Suppressor macrophage (primary cell): ENCODE measurements at places on chromosomes 3 and 15.

DNA sequence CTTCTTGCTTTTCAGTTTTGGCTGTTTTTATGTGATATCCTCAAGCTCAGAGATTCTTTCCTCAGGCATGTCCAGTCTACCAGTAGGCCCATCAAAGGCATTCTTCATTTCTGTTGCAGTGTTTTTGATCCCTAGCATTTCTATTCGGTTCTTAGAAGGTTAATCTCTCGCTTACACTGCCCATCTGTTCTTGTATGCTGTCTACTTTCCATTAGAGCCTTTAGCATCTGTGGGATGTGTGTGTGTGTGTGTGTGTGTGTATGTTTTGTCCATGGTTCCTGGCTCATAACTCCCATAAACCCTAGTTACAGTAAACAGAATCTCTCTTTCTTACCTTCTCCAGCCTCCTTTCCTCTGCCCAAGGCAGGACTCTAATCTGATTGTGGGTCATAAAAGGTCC lies 5.1 kb upstream of the SLC22A13 start:
- no peak for DNase-seq

DNA sequence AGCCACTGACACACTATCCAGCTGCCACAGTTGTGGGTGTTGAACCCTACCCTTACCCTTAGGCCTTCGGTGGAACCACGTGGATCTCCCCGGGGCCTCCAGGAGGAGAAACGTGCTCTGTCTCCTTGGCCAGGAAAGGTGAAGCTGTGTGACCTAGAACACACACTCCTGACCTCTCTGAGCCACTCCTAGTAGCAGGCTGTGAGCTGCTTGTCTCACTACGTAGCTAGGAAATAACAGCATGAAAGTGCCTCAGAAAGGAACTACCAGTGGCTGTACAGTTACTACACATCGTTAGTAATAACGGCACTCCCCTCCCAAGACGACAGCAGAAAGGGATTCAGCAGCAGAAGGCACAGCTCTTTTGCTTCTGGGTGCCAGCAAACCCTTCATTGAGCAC lies 36.2 kb upstream of the SLC6A6 start:
- DNase-seq: no peak

- no peak for DNase-seq
These were observed 188.1 kb downstream of the BBX start for GRCh38 chr3:107710851-107711250.

DNA sequence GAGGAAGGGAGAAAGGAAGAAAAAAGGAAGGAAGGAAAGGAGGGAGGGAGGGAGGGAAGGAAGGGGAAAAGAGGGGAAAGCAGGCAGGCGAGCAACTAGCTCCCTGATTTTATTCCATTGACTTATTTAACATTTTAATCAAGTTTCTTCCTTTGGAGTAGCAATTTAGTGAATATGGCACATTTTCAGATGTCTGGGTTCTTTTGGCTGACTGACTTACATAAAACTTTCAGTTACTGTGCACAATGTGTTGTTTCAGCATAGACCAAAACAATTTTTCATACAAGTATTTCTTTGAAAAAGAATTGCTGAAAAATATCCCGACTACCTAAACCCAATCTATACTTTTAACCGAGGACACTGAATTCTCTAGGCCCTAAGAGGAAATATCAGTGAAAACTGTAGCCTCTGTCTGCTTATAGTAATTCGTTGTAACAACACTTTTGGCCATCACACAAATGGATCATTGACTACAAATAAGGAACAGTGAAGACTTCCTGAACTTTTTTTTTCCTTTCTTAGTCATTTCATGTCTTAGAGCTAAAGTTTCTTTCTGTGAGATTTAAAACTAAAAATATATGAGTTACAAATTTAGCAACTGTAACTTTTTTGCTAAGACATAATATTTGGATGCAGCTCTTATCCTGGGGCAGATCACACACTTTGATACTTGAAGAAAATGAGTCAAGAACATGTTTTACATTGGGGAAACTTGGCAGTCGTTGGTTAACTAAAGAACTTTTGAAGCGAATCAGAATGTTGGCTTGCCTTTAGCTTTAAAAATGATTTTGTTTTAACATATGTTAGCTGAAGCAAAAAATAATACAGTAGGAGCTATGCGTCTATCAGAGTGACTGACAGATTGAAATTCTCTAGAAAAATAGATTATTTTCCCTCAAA lies 79.6 kb downstream of the SOX2 start:
- DNase-seq: no peak

- DNase-seq: no peak
These were observed 30.1 kb upstream of the SPTSSB start for GRCh38 chr3:161401389-161401788.

DNA sequence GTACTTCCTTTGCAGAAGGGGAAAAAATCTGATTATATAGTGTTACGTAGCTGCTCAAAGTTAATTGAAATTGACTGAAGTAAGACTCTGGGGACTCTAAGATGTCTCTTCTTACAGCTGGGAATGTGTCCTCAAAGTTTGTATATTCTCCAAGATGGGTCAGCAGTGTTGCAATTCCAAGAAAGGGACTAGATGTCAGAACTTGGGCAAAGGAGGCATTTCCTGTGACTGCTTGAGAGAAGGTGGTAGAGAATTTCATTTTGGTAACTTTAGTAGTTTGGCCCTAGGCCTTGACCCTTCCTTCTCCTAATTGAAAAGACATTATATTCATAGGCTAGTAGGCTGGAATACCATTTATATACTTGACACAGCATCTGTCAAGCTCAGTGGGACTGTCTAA lies 33.9 kb downstream of the PTPRG start:
- no peak for DNase-seq

- no peak for DNase-seq
These were observed 88.4 kb upstream of the RAP2B start for GRCh38 chr3:153073636-153074035.

- DNase-seq: peak; percentile 80
These were observed 4.2 kb downstream of the FURIN start for GRCh38 chr15:90872486-90873184.

GRCh38 chr3:31022716-31023115 lies 128.3 kb upstream of the GADL1 start:
- no peak for DNase-seq

GRCh38 chr3:186841620-186842019 lies 890 bp upstream of the ADIPOQ start:
- no peak for DNase-seq

DNA sequence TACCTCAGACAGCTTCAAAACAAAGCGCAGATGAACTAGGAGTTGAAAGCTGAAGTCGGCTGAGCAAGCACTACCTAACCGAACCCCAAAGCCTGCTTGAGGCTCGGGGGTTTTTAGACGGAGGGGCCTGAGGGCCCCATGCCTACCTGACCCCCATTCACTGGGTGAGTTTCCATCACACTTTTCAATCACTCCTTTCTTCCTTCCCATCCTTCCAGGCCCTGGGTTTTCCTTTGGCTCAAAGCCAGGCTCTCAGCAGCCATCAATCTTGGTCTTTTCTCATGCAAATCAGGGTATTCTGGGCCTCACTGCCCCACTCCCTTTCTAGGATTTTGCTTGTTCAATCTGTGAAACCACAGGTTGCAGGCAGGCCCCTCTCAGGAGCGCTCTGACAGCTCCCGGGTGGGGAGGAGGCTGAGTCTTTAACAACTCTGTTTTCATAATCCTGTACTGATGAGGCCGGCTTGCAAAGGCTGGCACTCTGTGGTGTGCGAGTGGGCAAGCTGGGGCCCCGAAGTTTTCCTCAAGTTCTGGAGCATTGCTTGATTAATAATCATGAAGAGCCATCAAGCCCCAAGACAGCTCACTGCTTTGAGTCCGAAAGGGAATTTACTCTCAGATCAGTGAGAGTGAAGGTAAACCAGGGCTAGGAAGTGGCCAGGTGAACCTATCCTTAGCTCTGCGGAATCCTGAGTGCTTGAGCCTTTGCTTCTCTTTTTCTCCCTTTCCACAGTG lies 97.6 kb downstream of the FRMD4B start:
- DNase-seq: no peak

- DNase-seq: no peak
These were observed 20.8 kb upstream of the ITGB5 start for GRCh38 chr3:124907957-124908356.

DNA sequence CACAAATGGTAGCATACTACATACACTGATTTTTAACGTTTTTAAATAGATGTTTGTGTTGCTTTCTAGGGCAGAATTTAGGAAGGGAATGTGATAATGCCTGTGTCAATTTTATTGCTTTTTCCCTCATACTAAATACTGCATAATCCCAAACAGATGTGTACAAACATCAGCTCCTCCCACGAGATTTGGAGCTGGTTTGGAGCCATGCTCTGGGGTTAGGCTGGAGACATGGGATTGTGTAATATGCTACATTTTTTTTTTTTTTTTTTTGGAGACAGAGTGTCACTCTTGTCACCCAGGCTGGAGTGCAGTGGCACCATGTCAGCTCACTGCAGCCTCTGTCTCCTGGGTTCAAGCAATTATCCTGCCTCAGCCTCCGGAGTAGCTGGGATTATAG lies 80.1 kb downstream of the EBLN2 start:
- no peak for DNase-seq

DNA sequence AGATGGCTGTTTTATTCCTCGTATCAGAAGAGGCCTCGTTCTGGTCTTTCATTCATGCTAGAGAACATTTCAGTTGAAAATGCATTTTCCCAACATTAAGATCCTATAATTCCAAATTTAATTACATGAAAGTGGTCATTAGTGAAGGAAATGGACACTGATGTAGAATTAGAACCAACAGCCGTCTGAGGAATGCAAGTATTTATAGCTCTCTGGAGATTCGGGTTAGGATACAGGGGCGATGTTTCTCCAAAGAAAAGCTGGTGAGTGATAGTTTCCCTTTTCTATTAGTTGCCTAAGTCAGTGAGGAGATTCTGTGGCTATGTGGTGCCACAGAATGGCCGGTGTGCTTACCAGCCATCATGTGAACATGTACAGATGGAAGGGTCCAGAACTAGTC lies 109.0 kb upstream of the IL12A start:
- DNase-seq: no peak

- no peak for DNase-seq
These were observed 33.3 kb downstream of the RYR3 start for GRCh38 chr15:33344111-33344510.

DNA sequence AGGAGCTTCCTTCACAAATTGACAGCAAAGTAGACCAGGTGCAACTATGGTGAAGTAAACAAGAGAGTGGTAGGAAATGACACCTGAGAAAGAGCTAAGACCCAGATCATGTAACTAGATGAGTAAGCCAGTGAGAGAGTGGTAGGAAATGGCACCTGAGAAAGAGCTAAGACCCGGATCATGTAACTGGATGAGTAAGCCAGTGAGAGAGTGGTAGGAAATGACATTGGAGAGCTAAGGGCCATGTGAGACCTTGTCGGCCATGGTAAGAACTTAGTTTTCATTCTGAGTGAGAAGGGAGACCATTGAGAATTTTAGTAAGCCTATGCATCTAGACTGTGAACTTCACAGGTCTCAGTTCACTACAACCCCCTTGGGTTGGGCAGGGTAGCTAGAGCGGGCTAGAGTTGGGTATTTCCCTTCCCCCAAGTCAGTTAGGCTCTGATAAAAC lies 5.4 kb upstream of the SENP7 start:
- DNase-seq: no peak

- DNase-seq: no peak
These were observed 33.6 kb downstream of the TMEM45A start for GRCh38 chr3:100525753-100526612.
